ENCODE measurements at places on chromosomes 4 and X.

GRCh38 chrX:40922307-40922706, 162.9 kb upstream of the USP9X start:
- DNase-seq: no peak

- no peak for DNase-seq
Measured at GRCh38 chr4:101240099-101240498, 107.2 kb downstream of the PPP3CA start.

GRCh38 chrX:41326431-41326830, 7.5 kb upstream of the DDX3X start:
- no peak for DNase-seq

DNA sequence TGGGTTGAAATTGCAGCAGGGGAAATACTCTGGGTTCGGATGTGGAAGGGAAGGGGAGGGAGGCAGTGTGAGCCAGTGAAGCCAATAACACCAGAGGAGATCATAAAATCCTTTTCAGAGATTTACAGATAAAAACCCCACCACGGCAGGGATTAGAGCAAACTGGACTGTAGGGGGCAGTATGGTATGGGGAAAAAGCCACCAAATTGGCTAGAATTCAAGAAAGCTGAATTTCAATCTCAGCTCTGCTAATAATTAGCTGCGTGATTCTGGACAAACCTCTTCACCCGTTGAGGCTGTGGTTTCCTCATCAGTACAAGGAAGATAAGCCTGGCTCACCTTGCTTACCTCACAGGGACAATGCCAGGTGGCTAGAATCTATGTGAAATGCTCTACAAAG, 108.1 kb downstream of the ATG4A start:
- DNase-seq: no peak

DNA sequence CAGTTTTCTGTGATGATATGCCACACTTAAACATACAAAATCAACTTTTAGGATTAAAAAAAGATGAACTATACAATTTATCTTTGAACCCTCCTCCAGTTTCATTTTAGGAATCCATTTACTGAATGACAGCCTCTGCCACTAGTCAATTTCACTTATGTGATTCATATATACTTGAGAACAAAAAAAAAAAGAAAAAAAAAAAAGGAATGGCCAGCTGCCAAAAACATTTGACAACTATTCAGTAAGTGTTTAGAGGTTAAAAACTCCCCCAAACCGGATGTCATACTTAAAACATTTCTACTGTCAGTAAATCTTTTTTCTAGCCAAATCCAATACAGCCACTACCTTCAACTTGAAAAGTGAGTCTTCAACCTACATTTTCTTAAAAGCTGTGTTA, 266.7 kb upstream of the MAGEB2 start:
- DNase-seq: no peak

DNA sequence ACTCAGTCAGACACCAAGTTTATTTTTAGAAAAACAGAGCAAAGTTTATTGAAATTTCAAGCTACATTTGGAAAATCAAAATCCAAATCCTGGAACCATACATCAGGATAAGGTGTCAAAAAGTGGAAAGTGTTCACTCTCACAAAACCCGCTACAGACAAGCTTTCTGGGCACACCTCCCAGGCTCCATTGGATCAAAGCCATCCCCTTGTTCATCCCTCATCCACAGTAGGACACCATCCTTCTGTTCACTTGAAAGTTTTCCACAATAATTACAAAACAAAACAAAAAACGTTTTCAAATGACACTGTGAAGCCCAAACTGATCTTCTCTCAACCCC, 62.4 kb downstream of the TSC22D3 start:
- DNase-seq: no peak

GRCh38 chr4:153541456-153542096, 75.4 kb downstream of the TMEM131L start:
- DNase-seq: no peak

Data from activated T-cell treated with anti-CD3 and anti-CD28 coated beads for 24 hours (primary cell).